NCI-H2171 treated with DMSO at 0.1 percent for 48 hours (cell line): ENCODE measurements at places on chromosomes 11 and 22.

DNA sequence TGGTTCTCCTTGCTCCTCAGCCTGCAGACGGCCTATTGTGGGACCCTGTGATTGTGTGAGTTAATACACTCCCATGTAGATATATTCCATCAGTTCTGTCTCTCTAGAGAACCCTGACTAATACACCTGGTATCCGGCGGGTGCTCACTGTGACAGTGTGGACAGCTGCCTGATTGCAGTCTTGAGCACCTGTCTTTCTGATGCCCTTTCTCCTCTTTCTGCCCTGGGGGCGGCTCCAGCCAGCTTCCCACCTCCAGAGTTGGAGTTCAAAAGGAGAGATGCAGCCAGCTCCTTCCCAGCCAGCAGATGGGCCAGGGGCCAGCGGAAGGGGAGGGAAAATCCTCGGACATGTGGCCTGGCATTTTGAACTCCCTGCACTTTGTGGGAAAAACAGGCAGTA lies 15.0 kb downstream of the SMIM38 start:
- no peak for DNase-seq

- DNase-seq: no peak
Observed at GRCh38 chr11:10125522-10126133, 168.4 kb downstream of the SBF2 start.

DNA sequence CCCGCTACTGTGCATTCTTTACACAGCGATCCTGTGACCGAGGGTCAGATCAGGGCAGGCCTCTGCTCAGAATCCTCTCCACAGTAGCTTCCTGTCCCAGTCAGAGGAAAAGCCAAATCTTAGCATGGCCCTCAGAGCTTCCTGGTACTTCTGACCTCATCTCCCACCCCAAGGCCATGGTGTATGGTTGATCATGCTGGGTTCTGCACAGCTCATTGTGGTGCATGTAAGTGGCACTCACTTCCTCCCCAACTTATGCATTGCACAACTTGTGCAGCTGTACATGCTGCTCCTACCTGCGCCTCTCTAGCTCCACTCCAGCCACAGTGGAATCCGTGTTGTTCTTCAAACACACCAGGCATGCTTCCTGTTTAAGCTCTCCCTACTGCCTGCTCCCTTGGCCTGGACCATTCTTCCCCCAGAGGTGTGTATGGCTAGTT lies 20.3 kb downstream of the BMAL1 start:
- no peak for DNase-seq

GRCh38 chr11:61295596-61295926 lies 445 bp upstream of the VWCE start:
- no peak for DNase-seq

GRCh38 chr11:72680624-72681158 lies 6.5 kb upstream of the PDE2A start:
- no peak for DNase-seq

DNA sequence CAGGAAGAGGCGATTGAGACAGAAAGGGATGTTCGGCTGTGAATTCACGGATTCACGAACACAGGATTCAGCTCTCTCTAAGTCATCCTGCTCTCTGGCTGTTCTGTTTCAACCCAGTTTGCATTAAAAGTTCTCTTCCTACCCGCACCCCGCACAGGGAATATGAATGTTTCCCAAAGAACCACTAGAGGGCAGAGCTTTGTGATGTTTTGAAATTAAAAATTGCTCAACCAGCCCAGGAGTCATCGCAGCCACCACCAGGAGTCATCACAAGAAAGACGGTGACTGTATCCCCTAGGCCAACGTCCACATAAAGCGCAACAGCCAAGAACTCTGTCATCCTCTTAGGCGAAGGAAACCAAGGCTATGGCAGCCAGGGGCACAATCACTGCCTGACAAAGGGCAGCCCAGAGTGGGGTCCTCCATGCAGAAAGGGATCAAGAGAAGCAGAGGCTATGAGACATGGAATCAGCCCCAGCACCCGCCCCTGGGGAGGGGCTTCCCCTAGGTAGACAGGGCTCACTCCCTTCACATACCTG lies 122.4 kb downstream of the WT1 start:
- peak; percentile 40 for DNase-seq

DNA sequence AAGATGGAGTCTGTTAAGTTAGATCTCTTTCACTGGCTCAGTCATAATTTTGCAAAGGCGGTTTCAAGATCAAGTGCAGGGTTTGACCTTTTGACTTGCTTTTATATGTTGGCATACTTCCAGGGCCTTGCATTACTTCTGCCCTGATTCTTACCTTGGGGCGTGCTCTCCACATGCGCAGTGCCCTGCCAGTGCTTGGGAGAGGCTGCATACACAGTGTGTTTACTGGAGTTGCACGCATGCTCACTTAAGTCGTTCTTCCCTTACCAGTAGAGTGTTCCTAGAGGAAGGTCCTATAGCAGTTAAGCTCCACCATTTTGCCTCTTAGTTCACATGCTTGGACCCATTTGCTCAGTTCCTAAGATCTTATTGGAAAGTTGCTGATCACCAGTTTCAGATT lies 21.0 kb upstream of the TMEM123 start:
- peak; percentile 7 for DNase-seq

- peak; percentile 96 for DNase-seq
Observed at GRCh38 chr11:32297611-32298011, 137.7 kb downstream of the WT1 start.

DNA sequence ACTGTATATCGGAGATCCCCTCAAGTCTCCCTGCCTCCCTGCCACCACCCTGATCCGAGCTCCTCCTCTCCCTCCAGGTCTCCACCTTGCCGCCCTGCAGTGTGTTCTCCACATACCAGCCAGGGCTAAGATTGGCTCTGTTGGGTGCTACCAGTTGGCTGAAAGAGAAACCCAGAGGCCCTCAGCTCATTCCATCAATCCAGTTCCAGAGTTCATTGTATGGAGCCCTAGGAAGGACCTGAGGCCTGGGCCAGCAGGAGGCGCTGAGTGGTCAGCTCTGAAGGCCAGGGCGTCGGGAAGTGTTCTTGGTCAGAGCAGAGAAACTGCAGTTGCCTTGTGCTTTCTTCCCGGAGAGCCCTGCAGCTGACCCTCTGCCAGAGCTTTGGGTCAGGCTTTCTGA lies 2.2 kb upstream of the TOP3B start:
- DNase-seq: no peak

GRCh38 chr11:118921929-118922744 lies 3.6 kb downstream of the BCL9L start:
- DNase-seq: no peak

- DNase-seq: peak; percentile 26
Observed at GRCh38 chr22:23115825-23116494, 25.8 kb downstream of the RSPH14 start.

DNA sequence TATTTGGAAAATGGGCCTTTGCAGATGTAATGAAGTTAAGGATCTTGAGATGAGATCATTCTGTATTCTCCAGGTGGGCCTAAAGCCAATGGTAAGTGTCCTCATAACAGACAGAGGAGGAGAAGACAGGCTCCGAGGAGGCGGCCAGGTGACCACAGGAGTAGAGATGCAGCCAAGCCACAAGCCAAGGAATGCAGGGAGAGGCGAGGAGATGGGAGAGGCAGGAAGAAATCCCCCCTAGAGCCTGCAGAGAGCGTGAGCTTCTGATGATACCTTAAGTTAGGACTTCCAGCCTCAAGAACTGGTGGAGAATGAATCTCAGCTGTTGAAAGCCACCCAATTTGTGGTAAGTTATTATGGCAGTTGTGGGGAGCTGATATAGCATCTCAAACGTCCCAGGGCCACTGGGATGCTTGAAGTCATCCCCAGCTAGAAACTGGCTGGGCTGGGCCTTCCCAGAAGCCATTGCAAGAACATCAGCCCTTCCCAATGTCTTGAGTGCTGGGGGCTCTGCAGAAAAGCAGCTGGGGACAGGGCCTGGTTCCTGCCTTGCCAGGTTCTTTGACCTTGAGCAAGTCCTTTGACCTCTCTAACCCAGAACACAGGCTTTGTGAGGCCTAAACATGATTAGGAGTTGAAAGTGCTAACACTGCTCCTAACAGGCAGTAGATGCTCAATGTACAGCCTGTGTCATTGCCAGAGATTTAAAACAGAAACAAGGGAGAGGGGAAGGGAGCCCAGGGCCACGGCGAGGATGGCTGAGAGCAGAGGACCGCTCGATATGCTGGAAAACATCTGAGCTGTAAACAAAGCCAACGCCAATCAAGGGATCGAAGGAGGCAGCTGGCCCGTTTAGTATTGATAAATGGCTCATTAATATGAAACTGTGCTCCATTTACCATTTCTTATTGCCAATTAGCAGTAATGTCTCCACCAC lies 632.3 kb downstream of the TBC1D22A start:
- no peak for DNase-seq

GRCh38 chr22:38834991-38835390 lies 8.8 kb downstream of the NPTXR start:
- no peak for DNase-seq

GRCh38 chr11:57566005-57566904 lies 1.2 kb downstream of the UBE2L6 start:
- DNase-seq: no peak
